ENCODE measurements at places on chromosomes 3 and 15.

GRCh38 chr15:77076323-77076915 is 5.5 kb upstream of the TSPAN3 start:
- no peak for DNase-seq

GRCh38 chr15:93428150-93428549 is 339.1 kb upstream of the RGMA start:
- DNase-seq: no peak

DNA sequence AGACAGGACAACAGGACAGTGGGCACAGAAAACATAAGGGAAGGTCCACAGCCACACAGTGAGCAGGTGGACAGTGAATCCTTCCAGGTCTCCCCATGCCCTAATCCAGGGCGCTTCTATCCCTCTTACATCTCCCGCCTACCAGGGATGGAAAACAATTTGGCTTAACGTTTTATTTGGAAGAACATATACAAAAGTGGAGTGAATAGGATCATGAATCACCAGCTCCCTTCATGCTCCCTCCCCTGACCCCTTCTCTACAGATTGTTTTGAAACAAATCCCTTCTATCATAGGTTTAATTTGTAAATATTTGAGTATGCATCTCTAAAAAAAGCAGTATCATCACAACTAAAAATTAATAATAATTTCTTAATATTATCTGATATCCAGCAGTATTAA is 52.5 kb downstream of the CLDN11 start:
- DNase-seq: no peak

GRCh38 chr3:134249296-134249841 is 1.3 kb downstream of the RYK start:
- DNase-seq: no peak

DNA sequence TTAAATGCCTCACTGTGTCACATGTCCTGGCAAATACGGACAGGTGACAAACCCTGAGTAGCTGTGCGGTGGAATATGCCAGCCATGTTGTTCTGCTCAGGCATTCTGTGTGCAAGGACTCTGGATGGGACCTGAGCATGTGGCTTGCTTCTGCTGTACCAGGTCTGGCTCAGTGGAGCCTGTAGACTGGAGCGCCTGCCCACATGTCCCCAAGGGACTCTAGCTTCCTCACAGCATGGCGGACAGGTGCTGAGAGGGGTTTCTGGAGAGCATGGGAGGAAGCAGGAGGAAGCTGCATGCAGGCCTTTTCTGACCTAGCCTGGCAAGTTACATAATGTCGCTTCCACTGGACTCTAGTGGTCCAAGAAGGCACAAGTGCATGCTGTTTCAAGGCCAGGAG is 96.3 kb downstream of the PLXNA1 start:
- DNase-seq: no peak

DNA sequence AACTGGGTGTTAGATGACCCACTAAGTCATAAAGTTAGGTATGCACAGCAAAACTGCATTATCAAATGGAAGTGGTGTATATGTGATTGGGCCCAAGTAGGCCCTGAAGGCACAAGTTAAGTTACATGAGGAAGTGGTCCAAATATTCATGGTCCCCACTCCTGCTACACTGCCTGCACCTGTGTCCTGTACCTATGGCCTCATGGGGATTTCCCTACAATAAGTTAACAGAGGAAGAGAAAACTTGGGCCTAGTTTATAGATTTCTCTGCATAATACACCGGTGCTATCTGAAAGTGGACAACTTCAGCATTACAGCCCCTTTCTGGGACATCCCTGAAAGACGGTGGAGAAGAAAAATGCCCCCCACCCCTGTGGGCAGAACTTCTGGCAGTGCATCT is 41.5 kb downstream of the STRIT1 start:
- DNase-seq: no peak

- no peak for DNase-seq
These were observed 49.5 kb upstream of the SEC13 start for GRCh38 chr3:10370429-10370828.

GRCh38 chr3:106425026-106425425 is 556.2 kb upstream of the CBLB start:
- no peak for DNase-seq

- no peak for DNase-seq
These were observed 212.9 kb upstream of the LRRN1 start for GRCh38 chr3:3586336-3586735.

GRCh38 chr3:127259882-127260281 is 28.0 kb downstream of the PRR20G start:
- DNase-seq: no peak

DNA sequence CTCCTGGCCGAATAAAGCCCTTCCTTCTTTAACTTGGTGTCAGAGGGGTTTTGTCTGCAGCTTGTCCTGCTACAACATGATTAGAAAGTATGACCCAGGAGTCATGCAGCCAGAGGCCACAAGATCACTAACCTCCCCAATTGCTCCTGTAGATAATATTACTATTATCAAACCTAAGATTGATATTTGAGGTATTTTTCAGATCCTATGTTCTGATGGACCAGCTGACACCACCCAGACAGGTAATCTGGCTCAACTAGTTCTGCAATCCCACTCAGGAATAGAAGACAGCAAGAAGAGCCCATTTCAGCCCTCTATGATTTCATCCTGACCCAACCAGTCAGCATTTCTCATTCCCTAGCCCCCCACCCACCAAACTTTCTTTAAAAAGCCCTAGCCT is 23.3 kb upstream of the LIMD1 start:
- DNase-seq: no peak

DNA sequence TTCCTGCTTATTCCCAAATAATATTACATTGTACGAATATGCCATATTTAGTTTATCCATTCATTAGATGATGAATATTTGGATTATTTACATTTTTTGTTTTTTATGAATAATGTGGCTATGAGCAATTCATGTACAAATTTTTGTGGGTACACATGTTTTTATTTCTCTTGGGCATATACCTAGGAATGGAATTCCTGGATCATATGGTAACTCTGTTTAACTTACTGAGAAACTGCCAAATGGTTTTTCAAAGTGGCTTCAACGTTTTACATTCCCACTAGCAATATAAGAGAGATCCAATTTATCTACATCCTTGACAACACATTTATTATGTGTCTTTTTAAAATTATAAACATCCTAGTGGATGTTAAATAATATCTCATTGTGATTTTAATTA is 362.0 kb upstream of the TMCO5A start:
- no peak for DNase-seq

DNA sequence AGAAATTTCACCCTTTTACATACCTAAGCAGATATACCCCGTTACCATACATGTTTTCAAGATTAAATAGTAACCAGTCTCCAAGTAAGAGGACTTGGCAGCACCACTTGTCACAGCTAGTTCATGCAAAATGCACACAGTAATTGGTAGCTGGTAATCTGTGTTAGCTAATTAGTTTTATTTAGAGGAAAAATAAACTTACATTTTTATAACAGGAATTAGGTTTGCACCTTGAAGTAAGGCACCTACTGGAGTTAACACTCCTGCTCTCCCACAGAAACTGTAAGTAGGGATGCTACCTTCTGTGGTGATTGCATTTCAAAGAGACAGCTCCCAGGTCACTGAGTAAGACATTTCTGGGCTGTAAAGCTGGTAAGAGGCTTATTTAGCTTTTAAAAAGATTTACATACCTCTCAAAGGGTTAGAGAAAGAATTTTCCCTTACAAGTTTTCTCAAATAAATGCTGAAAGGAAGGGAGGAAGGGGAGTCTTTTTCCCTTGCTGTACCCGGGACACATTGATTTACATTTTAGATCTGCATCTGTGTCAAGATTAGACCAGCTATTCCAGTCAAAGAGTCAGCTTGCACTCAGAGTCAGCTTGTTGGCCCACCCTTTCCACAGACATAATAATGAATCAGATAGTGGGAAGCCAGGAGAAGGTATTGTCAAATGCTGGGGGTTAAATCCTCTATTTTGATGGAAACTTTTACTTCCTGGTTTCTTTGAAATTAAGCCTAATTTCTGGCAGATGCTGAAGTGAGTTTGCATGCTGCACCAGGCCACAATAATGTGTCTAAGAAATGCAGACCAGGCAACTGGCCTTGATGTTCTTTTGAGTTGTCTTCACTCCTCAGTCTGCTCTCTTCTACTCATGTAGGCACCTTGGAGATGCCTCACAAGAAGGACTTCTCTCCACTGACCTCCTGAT is 77.6 kb upstream of the CHD2 start:
- no peak for DNase-seq

DNA sequence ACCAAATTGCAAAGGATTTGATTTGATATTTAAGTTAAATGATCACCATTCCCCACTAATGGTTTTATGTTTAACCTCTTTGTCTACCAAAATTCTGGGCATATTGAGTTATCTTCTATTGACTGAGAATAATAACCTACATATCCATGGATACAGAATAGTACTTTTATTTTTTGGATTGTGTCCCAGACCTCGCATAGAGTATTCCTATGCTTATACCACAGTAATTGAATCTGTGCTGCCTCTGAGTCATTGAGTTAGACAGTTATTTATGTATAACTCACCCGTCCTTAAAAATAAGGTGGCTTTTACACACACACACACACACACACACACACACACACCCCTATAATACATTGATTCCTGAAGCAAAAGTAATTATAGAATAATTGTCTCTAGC is 690.1 kb upstream of the BCHE start:
- no peak for DNase-seq

GRCh38 chr3:12268049-12268735 is 20.7 kb upstream of the PPARG start:
- DNase-seq: no peak

- no peak for DNase-seq
These were observed 1237.3 kb downstream of the ROBO2 start for GRCh38 chr3:78277220-78277619.

DNA sequence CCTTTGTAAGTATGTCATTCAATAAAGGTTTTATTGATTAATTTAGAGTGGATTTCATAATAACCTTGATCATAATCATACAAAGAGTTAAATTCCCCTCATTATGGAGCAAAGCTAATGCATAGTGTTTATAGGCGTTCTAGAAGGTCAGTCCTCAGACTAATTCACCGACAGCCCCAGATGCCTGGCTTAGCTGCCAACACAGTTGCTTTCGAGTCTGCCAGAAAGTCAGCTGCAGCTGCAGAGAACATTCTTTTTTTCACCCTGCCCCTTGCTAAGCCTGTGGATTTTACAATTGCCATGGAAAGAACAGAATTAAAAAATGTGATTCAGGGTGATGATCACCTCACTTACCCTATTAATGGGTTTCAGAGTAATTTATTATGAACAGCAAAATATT is 21.2 kb downstream of the CADM2 start:
- no peak for DNase-seq

DNA sequence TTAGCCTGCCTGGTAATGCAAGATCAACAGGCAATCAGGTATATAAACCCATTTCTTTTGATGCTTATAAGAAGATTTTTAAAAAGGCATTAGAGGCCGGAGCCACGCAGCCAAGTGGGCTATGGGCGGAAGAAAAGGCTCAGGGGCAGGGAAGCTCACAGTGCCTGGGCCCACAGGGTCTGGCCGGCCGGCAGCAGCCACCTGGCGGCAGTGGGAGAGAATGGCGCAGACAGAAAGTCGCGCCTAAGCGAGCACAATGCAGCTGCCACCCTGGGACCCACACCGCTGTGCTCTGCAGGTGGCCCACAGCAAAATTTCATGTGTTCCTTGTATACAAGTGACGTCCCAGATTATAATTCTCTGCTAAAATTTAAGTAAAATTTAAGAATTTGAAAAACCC is 448.6 kb upstream of the RASGRP1 start:
- no peak for DNase-seq

Measured in stimulated activated CD4-positive, alpha-beta T cell treated with anti-CD3 and anti-CD28 coated beads, Interleukin-2, amount 100 ng/mL, for 4 hours (primary cell).